Stimulated activated CD8-positive, alpha-beta memory T cell treated with anti-CD3 and anti-CD28 coated beads, Interleukin-4, amount 100 ng/mL, for 1 hour (primary cell): ENCODE measurements at places on chromosomes 16 and 17.

DNA sequence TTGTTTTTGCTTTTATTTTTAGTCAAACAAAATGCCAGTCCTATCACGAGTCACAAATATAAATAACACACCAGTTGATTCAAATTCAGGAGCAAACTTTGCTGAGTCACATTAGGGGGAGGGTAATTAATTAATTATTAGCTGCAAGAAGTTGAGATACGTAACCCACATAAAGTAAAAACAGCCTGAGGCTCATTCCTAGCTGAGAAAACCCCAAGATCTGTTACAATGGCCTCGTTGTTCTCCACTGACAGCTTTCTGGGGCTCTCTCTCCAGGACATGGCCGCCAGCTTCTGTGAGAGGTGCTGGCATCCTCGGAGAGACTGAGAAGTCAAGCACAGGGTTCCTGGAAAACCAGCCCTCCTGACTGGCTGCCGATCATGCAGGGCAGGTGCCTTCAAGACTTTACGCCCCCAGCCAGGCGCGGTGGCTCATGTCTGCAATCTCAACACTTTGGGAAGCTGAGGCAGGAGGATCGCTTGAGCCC lies 11.1 kb downstream of the RAB40B start:
- no peak for DNase-seq

DNA sequence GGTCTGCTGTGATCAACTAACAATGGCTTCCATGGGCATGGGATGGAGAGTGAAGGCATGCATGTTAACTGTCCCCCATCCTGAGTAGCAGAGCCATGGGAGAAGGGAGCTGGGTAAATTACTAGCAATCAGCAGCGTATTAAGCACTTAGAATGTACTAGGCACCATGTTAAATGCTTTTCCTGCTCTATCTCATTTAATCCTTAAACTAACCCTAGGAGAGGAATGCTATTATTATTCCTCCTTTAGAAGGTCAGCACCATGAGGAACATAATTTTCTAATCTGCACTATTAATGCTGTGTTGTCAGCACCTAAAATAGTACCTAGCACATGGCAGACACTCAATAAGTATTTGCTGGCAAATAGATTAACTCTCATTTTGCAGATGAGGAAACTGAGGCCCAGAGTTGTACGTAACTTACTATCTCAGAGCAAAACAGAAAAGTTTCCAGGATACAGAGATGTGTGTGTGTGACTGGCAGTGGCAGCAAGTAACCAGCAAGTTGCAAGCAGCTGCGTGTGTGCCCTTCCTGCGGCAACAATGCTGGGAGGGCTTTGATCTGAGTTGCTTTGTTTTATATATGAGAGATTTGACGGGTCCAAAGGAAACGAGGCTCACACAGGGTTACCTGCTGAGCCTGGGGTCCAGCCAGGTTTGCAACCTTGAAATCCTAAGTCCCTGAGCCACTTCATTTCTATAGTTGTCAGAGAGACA lies 6.5 kb upstream of the KLHL36 start:
- no peak for DNase-seq

DNA sequence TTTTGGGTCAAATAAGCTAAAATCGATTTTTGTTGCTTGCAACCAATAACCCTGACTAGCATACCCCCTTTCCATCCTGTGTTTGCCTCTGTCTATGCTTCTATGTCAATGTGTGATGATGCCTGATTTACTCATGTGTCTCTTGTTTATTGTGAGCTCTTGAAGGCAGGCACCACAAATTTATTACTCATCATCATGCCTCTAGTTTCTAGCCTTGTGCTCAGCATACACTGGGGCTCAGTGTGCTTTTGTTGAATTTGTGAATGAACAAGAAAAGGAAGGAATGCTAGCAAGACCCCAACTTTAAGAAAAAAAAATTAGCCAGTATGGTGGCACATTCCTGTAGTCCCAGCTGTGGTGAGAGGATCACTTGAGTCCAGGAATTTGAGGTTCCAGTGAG lies 119.1 kb upstream of the GPR139 start:
- DNase-seq, result no peak

GRCh38 chr16:58280846-58281301 lies 14.0 kb downstream of the PRSS54 start:
- DNase-seq, result no peak

DNA sequence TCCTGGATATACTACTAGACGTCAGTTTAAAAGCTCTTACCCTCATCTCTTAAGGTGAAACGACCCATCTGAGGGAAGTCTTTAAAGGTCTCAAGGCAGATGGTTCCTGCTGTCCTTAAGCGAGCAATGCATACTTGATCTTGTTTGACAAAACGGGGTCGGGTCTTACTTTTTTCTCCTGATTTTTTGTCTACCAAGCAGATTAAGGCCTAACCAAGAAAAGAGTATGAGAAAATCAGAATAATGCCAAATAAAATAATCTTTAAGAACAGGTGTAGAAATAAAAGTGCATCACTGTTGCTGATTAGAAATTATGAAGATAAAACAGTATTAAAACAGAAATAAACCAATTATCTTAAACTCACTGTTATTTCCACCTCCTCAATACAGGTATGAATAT lies 24.4 kb upstream of the RSL1D1 start:
- DNase-seq, result no peak

DNA sequence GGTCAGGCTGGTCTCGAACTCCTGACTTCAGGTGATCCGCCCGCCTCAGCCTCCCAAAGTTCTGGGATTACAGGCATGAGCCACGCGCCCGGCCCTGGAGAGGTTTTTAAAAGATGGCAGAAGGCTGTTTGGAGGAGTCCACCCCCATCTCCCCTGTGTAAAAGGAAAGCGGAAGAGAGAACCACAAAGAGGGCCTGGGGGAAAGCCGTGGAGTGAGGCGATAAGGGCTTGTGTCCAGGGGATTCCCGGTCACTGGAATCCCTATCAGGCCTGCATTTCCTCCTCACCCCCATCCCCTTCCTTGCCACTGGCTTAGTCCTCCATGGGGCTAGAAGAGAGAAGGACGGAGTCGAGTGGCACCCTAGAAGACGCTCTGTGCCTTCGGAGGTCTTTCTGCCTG lies at the start of gene GP1BA:
GP1BA (plus strand) TSS at position 315 of the 400 bp plus-strand sequence. CDS start 328 bp downstream, outside the sequence.
- DNase-seq, result no peak

DNA sequence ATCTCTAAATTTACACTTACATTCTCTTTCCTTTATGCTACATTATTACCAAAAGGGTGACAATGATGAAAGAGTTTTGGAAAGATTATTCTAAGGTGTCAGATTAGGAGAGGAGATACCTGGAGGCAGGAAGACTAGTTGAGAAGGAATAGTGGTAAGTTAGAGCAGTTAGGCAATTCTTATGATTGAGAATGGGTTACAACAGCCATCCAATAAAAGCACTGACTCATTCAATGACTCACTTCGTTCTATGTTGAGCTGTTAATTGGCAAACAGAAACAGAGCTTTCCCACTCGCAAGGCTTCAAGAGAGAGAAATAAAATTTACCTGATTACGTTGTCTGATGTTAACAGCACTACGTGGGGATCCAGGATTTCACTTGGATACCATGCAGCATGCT lies 5.8 kb downstream of the NUP88 start:
- DNase-seq, result no peak

- DNase-seq, result no peak
Measured at GRCh38 chr17:81390873-81391255, 4.4 kb upstream of the BAHCC1 start.

DNA sequence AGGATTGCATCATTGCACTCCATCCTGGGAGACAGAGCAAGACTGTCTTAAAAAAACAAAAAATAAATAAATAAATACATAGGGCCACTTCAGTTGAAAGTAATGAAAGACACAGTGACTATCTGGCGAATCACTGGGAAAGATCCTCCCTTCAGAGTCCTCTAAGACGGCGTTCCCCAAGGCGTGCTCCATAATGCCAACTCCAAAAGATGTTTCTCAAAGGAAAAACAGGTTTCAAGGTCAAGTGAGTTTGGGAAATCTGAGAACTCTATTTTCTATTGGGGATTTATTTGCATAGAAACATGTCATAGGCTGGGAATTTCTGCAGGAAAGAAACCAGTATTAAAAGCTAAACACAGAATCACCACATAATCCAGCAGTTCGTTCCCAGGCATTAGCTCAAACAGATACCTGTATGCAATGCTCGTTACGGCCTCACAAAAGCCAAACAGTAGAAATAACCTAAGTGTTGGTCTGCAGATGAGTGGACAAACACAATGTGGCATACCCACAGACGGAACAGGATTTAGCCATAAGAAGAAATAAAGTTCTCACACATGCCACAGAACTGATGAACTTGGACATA lies 7.9 kb downstream of the KLHDC4 start:
- no peak for DNase-seq

DNA sequence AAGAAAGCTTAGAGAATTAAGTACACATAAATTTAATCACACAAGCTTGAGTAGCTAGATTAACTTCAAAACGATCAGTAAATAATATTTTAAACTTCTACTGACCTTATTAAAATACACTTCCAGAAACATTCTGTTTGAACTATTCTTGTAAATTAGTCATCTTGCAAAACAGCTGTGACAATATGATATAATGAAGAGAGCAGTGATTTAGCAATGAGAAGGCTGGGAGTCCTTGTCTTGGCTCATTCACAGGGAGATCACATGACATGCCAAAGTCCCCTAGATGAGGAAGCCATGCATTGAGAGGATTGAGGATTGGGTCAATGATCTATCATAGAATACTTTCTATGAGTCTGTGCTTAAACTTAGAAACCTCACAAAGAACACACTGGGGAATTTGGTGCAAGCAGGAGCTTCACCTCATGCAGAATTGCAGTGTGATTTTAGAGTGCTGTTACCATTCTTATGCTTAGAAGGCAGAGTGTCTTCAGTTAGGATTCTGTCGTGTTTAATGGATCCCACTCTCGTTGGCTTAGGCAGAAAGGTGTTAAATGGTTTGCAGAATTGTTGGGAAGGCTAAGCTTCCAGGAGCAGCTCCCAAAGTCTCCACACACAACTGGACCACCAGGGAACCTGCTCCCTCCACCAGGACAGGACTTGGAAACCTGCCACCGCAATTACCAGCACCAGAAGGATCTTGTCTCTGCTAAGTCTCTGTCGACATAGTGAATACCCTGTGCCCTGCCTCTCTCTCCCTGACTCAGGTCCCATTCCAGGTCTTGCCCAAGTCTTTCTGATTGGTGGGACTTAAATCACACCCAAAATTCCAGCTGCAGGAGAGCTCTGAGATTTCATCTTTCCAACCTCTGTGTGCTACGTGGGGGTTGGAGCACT lies 87.1 kb downstream of the USP22 start:
- no peak for DNase-seq

DNA sequence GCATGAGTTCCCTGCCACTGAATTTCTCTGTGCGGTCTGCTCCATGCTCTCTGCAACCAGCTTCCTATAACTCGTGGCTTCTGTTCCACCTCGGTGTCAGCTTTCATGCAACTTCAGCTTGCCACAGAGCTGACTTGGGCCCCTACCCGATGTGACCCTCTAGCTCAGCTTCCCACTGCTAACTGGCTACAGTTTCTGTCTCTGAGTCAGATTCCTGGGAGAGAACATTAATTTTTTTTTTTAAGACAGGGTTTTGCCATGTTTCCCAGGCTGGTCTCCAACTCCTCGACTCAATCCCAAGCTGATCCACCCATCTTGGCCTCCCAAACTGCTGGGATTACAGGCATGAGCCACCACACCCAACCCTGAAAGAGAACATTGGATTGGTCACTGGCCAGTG lies 35.5 kb upstream of the PSMD7 start:
- no peak for DNase-seq

GRCh38 chr16:58889516-58889915 lies 155.4 kb upstream of the GOT2 start:
- DNase-seq, result no peak

GRCh38 chr16:82882226-82882625 lies 255.5 kb downstream of the CDH13 start:
- DNase-seq, result no peak

- no peak for DNase-seq
Measured at GRCh38 chr17:58352596-58353388, 791 bp upstream of the SUPT4H1 start.

DNA sequence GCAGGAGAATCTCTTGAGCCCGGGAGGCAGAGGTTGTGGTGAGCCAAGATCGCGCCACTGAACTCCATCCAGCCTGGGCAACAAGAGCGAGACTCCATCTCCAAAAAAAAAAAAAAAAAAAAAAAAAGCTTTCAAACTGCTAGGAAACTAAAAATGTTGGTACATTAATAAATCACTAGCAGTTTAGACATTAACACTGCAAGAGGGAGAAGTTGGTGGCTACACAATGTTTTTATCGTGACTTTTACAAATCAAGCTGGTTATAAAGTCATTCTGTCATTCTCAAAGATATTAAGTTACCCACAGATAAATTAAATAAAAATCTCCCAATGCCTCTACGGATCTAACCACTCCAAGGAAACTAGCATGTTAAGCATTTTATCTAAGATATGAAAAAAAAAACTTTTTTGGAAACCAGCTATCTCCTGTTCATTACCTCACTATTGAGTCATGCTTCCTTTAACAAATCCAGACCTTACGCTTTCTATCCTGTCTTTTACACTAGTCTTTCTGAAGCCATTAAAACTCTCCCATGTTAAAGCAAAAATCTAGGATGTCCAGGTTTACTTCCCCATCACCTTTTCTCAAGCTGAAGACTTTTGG lies 85.9 kb upstream of the SMURF2 start:
- no peak for DNase-seq

DNA sequence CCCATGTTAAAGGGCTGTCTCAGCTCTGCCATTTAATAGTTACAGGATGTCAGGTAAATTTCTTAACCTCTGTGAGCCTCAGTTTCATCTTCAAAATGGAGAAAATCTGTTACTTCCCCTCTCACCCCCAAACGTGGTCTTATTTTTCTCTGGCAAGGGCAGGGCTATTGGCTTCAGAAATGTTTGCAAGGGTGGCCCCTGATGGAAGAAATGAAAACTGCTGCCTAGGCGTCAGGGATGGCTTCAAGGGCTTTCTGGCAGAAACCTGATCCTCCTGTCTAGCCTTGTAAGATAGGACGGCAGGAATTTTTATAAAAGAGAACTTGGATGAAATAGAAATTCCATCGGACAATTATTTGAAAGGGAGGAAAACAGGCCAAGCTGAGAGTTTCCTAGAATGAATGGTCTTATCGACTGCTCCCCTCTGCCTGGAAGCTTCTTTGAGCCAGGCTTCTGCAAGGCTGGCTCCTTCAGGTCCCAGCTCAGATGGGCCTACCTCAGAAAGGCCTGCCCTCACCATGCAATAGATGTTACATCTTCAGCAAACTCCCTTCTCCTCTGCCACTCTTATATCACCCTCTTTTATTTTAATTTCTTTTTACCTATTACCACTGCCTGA lies 43.0 kb upstream of the TANGO6 start:
- no peak for DNase-seq

DNA sequence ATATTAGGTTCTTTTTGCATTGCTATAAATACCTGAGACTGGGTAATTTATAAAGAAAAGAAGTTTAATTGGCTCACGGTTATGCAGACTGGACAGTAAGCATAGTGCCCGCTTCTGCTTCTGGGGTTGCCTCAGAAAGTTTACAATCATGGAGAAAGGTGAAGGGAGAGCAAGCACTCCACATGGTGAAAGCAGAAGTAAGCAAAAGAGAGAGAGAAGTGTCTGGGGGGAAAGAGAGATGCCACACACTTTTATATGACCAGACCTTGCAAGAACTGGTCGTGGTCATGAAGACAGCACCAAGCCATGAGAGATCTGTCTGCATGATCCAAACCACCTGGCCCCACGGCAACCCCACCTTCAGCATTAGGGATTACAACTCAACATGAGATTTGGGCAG lies 45.4 kb downstream of the KCNJ16 start:
- DNase-seq, result no peak
